ENCODE measurements at places on chromosomes 12 and 14.

DNA sequence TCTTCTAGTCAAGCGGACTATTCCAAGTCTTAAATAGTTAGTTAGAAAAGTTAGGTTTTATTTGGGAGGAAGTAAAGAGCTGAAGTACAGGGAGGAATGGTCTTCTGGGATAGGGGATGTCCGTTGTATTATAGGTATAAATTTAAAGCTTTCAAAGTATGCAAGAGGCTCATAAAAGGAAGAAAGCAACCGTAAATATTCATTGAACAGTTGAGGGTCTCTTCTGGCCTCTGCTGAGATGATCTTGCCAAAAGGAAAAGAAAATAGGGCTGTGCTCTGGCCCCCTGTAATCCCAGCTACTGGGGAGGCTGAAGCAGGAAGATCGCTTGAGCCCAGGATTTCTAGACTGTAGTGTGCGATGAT is 377 bp upstream of the TIMELESS start:
- DNase-seq, result no peak

GRCh38 chr14:79680087-79680486 is 531.2 kb downstream of the DIO2 start:
- DNase-seq, result no peak

- no peak for DNase-seq
Observed at GRCh38 chr14:45904314-45904713, 651.3 kb upstream of the MIS18BP1 start.

DNA sequence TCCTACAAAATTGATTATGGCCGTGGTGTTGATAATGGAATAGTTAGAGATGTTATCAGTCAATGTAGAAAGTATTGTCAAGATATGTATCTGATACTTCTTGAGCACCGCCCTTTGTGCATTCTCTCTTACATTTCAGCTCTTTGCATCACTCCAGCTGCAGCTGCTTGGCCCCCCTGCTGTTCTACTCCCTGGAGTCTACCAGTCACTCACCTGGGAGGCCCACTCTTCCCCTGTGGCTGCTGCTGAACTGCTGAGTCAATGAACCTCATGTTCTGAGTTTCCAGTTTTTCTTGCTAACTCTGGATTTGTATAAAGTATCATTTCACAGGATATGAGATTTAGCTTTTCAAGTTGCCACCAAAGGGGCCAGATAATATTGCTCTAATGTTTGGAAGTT is 312.8 kb upstream of the SLC16A7 start:
- no peak for DNase-seq

GRCh38 chr14:54902143-54902520 is 494 bp downstream of the GCH1 start:
- DNase-seq, result peak; percentile 82

DNA sequence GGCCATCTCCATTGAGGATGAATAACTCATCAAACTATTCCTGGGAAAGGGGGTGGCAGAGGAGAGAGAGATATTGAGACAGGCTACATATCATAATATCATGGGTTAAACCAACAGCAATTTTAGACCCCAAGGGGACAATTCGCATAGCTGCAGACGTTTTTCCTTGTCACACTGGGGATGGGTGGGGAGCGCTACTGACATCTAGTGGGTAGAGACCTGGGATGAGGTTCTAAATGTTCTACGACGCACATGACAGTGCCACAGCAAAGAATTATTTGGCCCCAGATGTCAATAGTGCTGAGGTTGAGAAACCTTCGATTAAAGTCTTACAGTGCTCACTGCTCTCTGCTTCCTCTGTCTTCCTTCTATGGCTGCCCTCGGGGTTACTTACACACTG is 425.6 kb downstream of the NRXN3 start:
- no peak for DNase-seq

DNA sequence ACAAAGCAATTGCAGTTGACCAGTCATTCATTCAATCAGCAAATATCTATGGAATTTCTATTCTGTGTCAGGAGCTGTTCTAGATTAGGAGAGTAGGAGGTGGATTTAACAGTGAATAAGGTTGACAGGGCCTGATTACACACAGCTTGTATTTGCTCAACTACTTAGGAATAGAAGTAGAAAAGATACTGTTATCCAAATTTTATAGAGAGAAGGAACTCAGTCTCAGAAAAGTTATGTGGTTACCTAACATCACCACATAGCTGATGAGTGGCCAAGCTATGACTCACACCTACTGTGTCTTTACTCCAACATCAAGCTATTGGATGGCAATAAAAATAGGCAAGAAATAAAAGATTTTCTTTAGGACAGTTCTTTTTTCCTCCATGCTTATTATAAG is 374.8 kb downstream of the RMST start:
- DNase-seq, result no peak

GRCh38 chr14:61109288-61109687 is 128.2 kb downstream of the SLC38A6 start:
- no peak for DNase-seq

GRCh38 chr12:93214523-93215289 is 163.0 kb upstream of the NUDT4 start:
- DNase-seq, result no peak

GRCh38 chr14:53613404-53614253 is 343.0 kb downstream of the BMP4 start:
- no peak for DNase-seq

DNA sequence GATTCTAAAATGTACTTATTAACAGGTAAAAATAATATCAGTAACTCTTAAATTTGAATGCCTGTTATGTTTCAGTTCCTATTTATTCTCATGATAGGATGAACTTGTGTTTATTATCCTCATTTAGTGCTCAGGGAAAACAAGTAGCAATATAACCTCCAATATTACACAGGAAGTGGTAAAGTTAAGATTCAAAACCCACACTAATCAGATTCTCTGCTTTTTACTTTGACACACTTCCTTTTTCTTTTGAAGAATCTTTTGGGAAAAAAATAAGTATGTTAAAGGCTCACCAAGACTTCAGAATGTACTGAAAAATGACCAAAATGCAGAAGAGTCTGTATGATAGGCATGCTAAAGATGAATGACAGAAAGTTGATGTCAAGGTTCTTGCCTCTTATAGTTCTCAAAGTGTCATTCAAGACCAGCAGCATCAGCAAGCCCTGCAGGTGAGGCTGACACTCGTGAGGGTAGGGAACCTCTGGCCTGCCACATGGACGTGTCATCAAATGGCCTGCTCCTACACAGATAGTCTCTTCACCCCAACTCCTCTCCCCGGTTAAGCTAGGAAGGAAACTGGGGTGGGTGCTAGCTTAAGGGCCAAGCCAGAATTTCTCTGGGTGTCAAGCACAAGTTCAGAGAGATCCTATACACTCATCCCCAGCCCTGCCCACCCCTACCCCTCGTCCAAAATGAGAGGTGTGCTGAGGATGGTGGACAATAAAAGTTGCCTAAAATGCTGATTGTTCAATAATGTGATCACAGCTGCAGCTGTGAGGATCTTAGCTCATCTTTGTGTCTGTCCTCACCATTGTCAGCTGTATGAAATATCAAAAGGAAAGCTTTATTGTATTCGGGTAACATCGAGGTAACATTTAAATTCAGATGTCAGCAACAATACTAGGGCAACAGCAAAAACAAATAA is 6.3 kb downstream of the TBPL2 start:
- no peak for DNase-seq

DNA sequence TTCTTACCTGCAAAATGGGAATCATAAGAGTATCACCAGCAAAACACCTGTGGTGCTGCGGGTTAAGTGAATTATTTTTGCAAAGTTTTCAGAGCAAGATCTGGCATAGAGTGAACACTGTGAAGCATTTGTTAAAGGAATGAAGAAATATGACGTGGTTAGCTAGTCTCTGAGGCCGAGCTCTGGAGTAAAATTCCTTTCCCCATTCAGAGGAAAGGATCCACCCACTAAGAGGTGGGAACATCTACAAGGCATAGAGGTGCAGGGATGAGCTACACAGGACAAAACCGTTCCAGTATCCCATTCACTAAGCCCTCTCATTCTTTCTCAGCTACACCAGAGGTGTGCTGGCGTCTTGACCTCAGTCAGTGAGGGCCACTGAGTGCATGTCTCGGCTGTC is 48.5 kb downstream of the JAG2 start:
- no peak for DNase-seq

DNA sequence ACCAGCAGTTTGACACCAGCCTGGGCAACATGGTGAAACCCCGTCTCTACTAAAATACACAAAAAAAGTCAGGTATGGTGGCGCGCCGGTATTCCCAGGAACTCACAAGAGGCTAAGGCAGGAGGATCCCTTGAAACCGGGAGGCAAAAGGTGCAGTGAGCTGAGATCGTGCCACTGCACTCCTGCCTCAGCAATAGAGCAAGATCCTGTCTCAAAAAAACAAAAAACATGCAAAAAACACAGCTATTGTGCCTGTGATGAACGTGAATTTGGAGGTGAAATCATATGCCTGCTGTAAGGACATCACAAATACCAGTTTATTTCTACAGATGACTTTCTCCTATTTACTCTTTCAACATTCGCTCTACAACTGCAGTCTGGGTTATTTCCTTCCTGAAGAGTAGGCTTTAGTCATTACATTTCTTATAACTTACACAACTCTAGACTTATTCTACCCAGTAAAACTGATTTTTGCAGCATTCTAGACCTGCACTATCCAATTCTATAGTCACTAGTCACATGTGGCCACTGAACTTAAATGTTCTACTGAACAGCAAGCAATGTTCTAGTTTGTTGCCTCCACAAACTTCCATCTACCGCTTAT is 48.3 kb downstream of the HNRNPC start:
- DNase-seq, result no peak

DNA sequence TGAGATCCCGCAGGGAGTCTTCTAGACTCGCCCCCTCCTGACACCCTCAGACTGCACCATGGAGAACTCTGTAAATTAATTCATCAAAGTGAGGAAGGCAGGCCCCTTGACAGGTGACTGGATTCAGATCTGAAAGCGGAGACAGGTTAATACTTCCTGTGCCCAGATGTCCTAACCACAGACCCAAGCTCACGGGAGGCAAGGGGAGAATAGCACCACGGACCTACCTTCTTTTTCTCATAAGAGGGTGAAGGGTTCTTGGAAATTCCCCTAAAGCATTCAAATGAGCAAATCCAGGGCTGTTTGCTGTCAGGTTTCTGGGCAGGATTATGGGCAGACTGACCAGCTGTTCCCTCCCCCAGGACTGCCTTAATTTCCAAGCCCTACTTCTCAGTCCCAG is 170.0 kb downstream of the ZFP36L1 start:
- DNase-seq, result no peak

GRCh38 chr12:69388371-69388770 is 28.8 kb downstream of the YEATS4 start:
- no peak for DNase-seq
